ENCODE measurements at places on chromosomes 2 and 18.
A peak's percentile ranks its signal among the peaks of the same experiment; 100 is the strongest.

DNA sequence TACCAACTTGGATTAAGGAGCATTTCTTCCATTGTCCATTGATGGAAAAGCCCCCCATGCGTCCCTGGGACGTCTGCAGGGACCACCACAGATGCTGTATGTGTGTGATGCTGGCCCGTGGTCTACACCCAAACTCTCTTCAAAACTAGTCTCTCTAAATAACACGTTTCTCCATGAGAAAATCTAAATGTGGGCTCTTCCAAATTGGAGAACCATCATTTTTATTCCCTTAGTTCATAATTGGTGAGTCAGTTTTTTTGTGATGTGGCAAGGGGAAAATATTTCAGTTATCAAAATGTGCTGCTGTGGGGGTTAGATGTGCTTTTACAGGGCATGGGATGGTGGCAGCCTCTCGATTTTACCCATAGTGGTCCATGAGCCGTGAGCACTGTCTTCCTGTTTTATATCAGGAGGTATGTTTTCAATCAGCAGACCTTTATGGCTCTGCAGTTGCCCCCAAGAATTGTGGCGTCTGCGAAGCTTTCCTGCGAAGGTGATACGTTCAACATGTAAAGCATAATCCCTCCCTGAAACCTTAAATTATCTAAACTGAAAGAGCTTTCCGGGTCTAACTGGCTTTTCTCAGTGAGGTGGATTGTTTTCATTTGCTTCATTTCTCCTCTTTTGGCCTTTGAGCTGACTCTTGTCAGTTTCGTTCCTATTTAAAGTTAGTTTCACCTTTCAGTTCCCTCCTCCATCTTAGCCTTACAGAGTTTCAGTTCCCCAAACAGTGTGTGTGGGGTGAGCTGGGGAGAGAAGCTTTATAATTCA is 78.4 kb downstream of the SETBP1 start:
- DNase-seq, result peak; percentile 59

DNA sequence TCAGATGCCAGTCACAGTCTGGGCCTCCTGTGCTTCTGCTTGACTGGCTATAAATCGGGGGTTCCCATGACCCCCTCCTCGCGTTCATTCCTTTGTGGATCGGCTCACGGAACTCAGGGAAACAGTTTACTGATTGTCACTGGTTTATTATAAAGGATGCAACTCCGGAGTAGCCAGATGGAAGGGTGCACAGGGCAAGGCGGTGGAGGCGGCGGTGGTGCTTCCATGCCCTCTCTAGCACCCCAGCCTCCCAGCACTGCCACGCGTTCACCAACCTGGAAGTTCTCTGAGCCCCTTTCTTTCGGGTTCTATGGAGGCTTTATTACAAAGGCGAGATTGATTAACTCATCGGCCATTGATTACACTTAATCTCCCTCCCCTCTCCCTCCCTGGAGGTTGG is 15.6 kb downstream of the LPIN1 start:
- DNase-seq, result no peak

DNA sequence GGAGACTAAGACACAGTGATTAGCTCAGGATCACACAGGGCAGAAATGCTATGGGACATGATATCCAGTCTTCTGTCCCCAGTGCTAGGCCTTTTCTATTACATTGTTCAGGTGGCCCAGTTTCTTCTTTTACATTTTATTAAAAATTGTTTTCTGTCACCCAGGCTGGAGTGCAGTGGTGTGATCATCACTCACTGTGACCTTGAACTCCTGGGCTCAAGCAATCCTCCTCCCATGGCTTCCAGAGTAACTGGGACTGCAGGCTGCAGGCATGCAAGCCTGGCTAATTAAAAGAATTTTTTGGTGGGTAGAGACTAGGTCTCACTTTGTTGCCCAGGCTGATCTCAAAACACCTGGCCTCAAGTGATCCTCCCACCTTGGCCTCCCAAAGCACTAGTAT is 15.4 kb downstream of the PDK1 start:
- no peak for DNase-seq

- no peak for DNase-seq
Observed at GRCh38 chr2:219908538-219908937, 281.1 kb downstream of the SLC4A3 start.

DNA sequence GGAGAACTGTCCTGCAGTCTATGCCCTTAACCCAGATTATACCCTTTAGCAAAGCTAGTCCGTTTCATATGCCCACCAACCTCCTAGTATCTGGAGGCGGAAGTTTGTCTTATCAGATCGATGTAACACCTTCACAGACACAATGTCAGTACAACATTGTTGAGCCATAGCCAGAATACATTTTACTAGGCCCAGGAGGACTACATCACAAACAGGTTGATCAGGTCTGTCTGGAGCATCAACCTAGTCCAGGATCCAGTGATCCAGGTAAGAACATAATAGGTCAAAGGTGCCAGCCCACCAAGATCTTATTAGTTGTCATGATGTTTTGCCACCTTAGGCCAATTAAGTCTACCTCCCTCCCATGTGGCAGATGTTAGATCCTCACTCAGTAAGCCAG is 2.0 kb upstream of the TPRKB start:
- no peak for DNase-seq

DNA sequence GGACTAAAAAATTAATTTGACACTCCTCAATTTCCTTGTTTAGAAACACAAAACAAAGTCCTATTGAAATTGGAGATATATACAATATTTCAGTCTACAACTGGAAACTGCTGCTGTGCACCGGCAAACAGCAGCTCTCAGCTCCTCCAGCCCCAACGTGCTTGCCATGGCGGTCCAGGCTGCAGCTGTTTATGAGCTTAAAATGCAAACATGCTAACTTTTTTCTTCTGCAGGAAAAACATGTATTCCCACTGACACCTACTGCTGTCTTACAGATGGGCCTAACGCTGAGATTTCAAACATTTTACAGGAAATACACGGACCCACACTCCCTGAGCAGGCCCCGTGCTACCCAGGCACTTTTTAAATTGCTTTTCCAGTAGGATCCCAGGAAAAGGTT is 195.5 kb downstream of the BCL11A start:
- no peak for DNase-seq

GRCh38 chr2:129490641-129491040 is 488.8 kb upstream of the RAB6C start:
- no peak for DNase-seq

DNA sequence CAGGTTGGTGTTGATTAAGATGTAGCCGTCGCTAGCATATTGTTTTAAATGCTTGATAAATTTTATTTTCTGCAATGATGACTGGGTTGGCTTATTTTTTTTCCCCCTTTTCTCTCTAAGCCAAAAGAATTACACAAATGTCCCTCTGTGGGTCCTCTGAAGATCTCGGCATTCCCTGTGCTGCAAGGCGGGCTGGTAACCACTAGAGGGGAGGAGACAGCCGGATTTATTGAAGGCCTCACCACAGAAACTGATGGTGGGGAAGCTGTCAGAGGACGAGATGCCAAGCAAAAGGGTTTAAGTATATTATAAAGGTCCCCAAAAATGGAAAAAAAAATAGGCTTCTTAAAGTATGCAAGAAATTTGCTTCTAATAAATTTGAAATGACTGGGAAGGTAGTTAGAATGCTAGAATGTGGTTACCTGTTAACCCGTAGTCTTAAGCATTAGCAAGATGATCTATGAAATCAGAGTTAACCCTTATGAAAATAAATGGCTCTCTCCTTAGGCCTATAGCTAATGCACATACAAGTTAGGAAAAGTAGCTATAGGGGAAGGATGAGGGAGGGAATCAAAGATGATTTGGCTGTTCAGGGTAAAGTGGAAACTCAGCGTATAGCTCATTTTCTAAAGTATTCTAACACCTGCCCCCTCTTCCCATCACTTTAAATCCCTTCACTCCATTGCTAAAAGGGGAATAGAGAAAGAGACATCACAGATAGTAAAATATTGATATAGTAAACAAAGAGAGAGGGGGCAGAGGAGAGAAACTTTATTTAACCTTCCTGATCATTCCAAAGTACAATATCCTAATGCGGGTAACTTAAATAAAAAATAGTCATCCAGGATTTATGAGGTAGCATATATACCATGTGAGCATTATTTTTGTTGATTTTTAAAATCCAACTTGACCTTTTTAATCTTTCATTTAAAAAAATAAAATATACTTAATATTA is 894.5 kb upstream of the POU3F3 start:
- DNase-seq, result no peak

GRCh38 chr2:33241072-33241471 is 235.4 kb upstream of the RASGRP3 start:
- DNase-seq, result no peak

- no peak for DNase-seq
Observed at GRCh38 chr2:149741646-149742045, 154.1 kb upstream of the MMADHC start.

DNA sequence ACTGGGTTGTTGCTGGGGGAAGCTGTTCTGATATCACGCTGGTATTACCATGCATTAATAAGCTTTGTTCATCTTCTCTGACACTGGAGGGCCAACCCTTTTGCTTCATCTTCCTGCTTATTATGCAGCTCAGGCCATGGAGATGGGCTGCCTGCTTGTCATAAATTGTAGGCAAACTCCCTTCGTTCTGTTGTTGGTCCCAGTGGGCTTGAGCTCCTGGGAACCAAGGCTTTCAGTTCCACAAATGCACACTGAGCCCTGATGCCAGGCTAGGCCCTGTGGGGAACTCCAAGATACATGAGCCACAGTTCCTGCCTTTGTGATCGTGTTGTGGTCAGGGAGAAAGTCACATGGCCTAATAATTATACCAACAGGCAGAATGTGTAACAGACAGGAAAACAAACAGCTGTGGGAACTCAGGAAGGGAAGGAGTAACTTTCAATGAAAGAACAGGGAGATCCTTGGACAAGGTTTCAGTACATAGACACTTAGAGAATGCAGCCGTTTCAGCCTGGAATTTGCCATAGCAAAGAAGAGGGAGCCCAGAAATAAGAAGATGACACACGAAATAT is 49.0 kb upstream of the BCL2L11 start:
- no peak for DNase-seq

DNA sequence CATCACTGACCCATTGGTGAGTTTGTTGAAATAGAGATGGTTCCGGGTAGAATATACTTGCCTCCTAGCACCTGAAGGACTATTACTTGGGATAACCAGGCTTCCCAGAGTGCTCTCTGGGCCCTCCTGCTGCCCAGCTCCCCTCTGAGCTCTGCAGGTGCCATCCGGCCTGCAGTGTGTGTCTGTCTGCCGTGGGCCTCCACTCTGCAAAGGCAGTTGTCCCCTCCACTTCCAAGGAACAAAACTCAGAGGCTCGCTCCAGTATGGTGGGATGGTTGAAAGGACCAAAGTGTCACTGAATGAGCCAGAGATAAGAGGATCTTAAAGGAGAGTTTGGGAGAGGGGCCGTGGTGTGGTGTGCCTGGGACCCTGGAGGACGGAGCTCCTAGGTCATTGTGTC is 57.3 kb downstream of the SH3BP4 start:
- no peak for DNase-seq

GRCh38 chr18:21110713-21111345 is 784 bp downstream of the ROCK1 start:
- DNase-seq, result peak; percentile 59

- no peak for DNase-seq
Observed at GRCh38 chr2:17583166-17583565, 42.7 kb downstream of the VSNL1 start.

DNA sequence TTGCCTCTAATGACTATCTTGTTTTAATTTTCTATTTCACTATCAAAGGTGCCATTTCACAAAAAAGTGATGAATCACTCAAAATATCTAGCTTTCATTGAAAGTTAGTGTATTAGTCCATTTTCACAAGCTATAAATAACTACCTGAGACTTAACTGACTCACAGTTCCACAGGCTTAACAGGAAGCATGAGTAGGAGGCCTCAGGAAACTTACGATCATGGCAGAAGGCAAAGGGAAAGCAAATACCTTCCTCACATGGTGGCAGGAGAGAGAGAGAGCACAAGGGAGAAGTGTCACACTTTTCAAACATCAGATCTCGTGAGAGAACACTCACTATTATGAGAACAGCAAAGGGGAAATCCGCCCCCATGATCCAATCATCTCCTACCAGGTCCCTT is 1220.4 kb upstream of the ZEB2 start:
- no peak for DNase-seq

- DNase-seq, result no peak
Observed at GRCh38 chr2:42054714-42055430, 7.1 kb downstream of the PKDCC start.

DNA sequence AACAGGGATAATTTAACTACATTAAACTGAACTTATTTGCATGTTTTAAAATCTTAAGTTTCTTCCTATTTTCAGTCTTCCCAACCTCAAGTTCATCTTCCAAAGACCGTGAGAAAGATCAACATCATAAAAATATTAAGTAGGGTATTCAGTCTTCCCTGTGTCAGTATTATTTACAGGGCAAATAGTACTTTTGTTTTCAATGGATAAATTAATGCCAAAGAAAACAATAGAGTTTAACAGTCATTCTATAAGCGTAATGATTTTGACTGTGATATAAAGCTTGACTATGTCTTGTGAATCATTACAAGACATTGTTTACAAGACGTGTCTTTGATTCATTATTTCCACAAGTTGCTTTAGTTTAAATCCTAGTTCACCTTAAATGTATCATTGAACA is 48.0 kb upstream of the NRXN1 start:
- DNase-seq, result no peak

DNA sequence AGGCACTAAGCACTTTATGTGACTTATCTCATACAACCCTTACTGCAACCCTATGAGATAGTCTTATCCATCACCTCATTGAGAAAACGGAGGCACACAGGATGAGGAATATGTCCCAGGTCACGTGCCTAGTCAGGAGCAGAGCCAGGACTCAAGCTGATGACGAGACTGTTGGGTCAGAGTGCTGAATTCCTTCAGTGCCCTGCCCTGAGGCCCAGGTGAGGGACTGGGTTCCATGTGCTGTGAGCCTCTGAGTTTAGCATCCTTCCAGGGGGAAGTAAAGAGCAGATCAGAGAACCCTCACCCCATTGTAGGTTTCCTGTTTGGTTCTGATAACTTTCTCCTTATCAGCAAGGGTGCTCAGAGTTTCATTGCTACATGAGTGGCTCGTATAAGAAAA is 11.7 kb upstream of the EDAR start:
- no peak for DNase-seq

DNA sequence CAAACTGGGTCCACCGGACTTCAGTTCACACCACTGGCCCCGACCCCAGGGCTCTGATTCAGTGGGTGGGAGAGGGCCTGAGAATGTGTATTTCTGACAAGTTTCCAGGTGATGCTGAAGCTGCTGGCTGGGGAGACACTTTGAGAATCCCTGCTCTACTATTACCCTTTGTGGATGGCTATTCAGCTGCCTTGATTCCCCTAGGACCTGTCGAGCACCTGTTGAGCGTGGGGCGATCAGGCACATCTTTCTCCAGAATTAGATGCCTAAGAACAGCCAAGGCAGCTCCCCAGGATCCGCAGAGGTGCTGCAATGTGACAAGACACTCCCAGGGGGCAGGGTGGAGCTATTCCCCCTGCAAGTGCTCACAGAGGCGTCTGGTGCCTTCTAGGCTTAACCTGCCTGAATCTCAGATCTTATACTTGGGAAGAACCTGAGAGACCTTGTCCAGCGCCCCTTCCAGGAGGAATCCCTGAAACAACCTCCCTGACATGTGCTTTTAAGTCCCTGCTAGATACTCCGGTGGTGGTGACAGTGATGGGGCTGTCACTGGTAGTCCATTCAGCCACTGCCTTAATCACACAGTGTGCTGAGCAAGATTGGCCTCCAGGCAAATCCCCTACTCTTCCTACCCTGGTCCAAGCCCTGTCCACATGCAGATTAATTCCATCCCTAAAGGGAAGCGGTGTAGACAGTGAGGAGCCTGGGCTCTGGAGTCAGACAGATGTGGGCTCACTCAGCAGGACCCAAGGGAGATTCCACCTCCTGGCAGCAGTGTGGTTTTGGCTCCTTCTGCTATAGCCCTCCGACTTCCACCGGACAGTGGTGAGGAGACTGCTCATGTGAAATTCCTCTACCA is 43.4 kb upstream of the OTOF start:
- DNase-seq, result no peak

GRCh38 chr2:144382849-144383248 is 137.1 kb downstream of the ZEB2 start:
- no peak for DNase-seq

Data from stimulated activated naive CD4-positive, alpha-beta T cell treated with Interleukin-2 at 50 U/mL for 16 hours (primary cell).